ENCODE measurements at places on chromosomes 3 and 15.

GRCh38 chr3:56885453-56885852 lies 83.7 kb upstream of the ARHGEF3 start:
- no peak overlapping the region for H3K27ac ChIP-seq
- H3K36me3 ChIP-seq: no peaks in the 10 kb centered on the region
- peaks cover 25% of the 10 kb centered on the region for H3K4me1 ChIP-seq
- no peak overlapping the region for H3K4me3 ChIP-seq
- no peak for DNase-seq
- no peaks in the 10 kb centered on the region for H3K27me3 ChIP-seq

- DNase-seq: no peak
- peaks cover 13% of the 10 kb centered on the region for H3K4me1 ChIP-seq
- no peak overlapping the region for H3K4me3 ChIP-seq
- H3K27me3 ChIP-seq: no peaks in the 10 kb centered on the region
- peaks cover 9% of the 10 kb centered on the region for H3K36me3 ChIP-seq
- H3K27ac ChIP-seq: peak overlapping the region; percentile 56
Observed at GRCh38 chr15:98914626-98915025, 93.0 kb downstream of the PGPEP1L start.

- no peaks in the 10 kb centered on the region for H3K36me3 ChIP-seq
- no peak overlapping the region for H3K4me3 ChIP-seq
- H3K27ac ChIP-seq: no peak overlapping the region
- H3K4me1 ChIP-seq: no peaks in the 10 kb centered on the region
Observed at GRCh38 chr3:169501777-169502320, 161.7 kb downstream of the MECOM start.

GRCh38 chr3:117728226-117728625 lies 1018.6 kb downstream of the TUSC7 start:
- H3K27me3 ChIP-seq: no peaks in the 10 kb centered on the region
- no peaks in the 10 kb centered on the region for H3K4me1 ChIP-seq
- DNase-seq: no peak

GRCh38 chr3:186612721-186613636 lies at the start of gene AHSG:
Gene AHSG (plus strand): TSS chr3:186613060. CDS start chr3:186613142, 82 bp downstream.
- H3K36me3 ChIP-seq: no peaks in the 10 kb centered on the region
- H3K4me3 ChIP-seq: no peak within 1 kb of the TSS
- peaks cover 13% of the 10 kb centered on the region for H3K4me1 ChIP-seq
- DNase-seq: no peak
- H3K27ac ChIP-seq: peak within 1 kb of the TSS; percentile 44
- H3K27me3 ChIP-seq: peaks cover 44% of the 10 kb centered on the region

GRCh38 chr15:55457401-55458022 lies 49.2 kb downstream of the PIERCE2 start:
- H3K27ac ChIP-seq: no peak overlapping the region
- H3K4me1 ChIP-seq: no peaks in the 10 kb centered on the region
- H3K27me3 ChIP-seq: peaks cover 7% of the 10 kb centered on the region
- no peak for DNase-seq
- H3K36me3 ChIP-seq: peaks cover 6% of the 10 kb centered on the region

DNA sequence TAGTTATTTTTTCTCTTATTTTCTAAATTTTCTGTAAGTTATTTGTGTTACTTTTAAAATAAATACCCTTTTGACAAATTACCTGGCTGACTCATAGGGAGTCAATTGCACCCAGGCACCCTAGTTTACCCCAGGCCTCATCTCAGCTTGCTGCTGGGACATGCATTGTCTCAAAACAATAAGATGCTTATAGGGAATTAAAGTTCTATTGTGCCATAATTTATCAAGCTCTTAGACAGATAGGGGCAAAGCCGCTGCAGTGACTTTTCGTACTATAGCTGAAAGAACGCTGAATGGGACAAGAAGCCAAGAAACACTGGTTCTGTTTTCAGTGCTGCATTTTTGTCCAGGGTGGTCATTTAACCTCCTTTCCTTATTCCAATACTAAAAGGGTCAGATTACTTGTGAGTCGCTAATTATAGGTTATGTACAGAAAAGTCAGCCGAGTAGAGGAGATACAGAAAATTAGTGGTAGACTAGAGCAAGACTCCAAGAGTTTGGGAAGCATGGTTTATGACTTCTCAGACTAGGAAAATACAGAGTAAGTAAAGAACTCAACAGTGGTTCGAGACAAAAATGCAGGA lies 50.3 kb downstream of the EXD1 start:
- no peaks in the 10 kb centered on the region for H3K36me3 ChIP-seq
- no peak overlapping the region for H3K4me3 ChIP-seq
- peaks cover 2% of the 10 kb centered on the region for H3K4me1 ChIP-seq
- no peak for DNase-seq
- H3K27ac ChIP-seq: no peak overlapping the region

DNA sequence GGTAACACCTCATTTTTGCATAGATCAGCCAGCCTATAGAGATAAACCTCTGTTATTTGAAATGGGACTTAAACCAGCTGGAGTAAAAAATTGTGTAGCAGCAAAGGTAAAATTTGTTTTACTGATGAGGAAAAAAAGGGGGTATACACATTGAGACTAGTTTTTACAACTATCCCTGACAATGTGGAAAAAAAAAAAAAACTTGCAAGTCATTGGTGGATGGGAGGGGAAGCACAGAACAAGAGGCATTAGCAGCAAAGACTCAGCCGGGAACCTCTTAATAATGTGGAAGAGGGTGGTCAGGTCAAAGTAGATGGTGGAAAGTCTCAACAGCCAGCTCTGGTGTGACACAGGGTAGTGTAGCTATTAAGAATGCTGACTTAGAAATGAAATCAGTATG lies 14.5 kb downstream of the FBXO22 start:
- H3K27ac ChIP-seq: no peak overlapping the region
- DNase-seq: no peak

- H3K4me3 ChIP-seq: peak overlapping the region; percentile 50
- peak overlapping the region; percentile 91 for H3K27ac ChIP-seq
- peaks cover 43% of the 10 kb centered on the region for H3K4me1 ChIP-seq
- H3K27me3 ChIP-seq: no peaks in the 10 kb centered on the region
- no peak for DNase-seq
- peaks cover 39% of the 10 kb centered on the region for H3K36me3 ChIP-seq
Observed at GRCh38 chr3:16300881-16301359, 35.9 kb downstream of the OXNAD1 start.

DNA sequence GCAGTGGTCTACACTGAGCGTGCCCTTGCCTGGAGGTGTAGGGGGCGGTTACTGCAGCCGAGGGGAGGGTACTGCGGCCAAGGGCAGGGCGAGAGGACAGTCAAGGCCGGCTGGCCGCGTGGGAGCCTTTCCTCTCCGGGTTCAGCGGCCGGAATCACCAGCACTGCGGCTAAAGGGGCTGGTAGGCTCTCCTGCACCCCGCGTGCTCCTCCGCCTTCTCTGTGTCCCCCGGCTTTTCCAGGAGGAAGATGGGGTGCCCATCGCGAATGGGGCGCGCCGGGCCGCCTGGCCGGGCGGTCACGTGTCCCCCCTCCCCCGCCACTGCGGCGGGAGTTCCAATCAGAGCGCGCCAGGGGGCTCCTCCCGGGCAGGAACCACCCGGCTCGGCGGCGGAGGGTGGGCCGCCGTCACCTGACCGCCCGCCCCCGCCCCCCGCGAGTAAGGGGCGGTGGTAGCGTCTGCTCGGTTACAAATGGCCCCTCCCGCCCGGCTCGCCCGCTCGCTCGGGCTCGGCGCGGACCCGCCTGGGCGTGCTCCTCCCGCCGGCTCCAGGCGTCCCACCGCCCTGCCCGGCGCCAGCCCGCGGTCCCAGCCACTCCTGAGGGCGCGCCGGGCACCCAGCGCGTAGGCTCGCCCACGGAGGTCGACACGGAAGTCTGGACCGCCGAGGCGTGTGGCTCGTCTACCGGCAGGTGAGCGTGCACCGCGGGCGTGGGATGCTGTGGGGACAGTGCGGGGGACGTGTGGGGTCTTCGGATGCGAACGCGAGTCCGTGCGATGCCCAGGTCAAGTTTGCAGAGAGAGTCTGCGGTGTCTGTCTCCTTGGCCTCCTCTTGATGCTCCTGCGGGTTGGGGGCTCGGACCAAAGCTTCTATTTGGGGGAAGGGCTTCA lies 242.6 kb upstream of the TOPAZ1 start:
- no peaks in the 10 kb centered on the region for H3K36me3 ChIP-seq
- no peak for DNase-seq
- H3K4me3 ChIP-seq: peak overlapping the region; percentile 87
- H3K27ac ChIP-seq: peak overlapping the region; percentile 68

- H3K27ac ChIP-seq: no peak overlapping the region
- no peaks in the 10 kb centered on the region for H3K4me1 ChIP-seq
- DNase-seq: no peak
- no peaks in the 10 kb centered on the region for H3K27me3 ChIP-seq
Observed at GRCh38 chr3:155572085-155572484, 172.8 kb downstream of the PLCH1 start.

GRCh38 chr3:16305111-16305541 lies 40.1 kb downstream of the OXNAD1 start:
- peak overlapping the region; percentile 91 for H3K27ac ChIP-seq
- H3K4me3 ChIP-seq: peak overlapping the region; percentile 4
- H3K4me1 ChIP-seq: peaks cover 47% of the 10 kb centered on the region
- H3K36me3 ChIP-seq: peaks cover 71% of the 10 kb centered on the region
- DNase-seq: no peak

GRCh38 chr15:20356444-20356910 lies 185.1 kb downstream of the GOLGA6L6 start:
- DNase-seq: peak; percentile 63
- no peaks in the 10 kb centered on the region for H3K36me3 ChIP-seq
- no peak overlapping the region for H3K4me3 ChIP-seq
- peaks cover 4% of the 10 kb centered on the region for H3K27me3 ChIP-seq
- peaks cover 3% of the 10 kb centered on the region for H3K4me1 ChIP-seq

DNA sequence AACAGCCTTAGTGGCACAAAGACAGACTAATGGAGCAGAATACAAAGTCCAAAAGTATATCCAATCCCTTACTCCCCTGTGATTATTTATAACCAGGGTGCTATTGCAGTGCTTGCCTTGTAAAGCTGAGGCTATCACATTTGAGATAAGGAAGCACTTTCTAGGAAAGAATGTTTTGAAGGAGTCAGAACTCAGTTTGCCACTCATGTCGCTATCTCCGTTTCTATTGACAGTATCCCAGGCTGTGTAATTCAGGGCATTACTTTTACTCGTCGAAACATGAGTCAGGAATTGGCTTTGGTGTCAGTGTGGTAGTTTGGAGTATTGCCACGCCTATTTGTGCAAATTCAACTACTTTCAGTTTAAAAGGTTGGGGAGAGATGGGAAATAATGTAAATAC lies 78.4 kb downstream of the FBXL2 start:
- no peaks in the 10 kb centered on the region for H3K36me3 ChIP-seq
- no peaks in the 10 kb centered on the region for H3K4me1 ChIP-seq
- no peak for DNase-seq
- peaks cover 3% of the 10 kb centered on the region for H3K27me3 ChIP-seq
- H3K27ac ChIP-seq: no peak overlapping the region

- H3K36me3 ChIP-seq: no peaks in the 10 kb centered on the region
- no peak overlapping the region for H3K27ac ChIP-seq
- no peaks in the 10 kb centered on the region for H3K27me3 ChIP-seq
- no peak for DNase-seq
Observed at GRCh38 chr15:87816811-87817210, 439.7 kb downstream of the NTRK3 start.

GRCh38 chr3:64178419-64178818 lies 46.8 kb downstream of the PRICKLE2 start:
- no peak overlapping the region for H3K27ac ChIP-seq
- no peaks in the 10 kb centered on the region for H3K36me3 ChIP-seq

- no peaks in the 10 kb centered on the region for H3K27me3 ChIP-seq
- no peak overlapping the region for H3K4me3 ChIP-seq
- DNase-seq: no peak
- H3K27ac ChIP-seq: no peak overlapping the region
- no peaks in the 10 kb centered on the region for H3K4me1 ChIP-seq
Observed at GRCh38 chr3:96491868-96492267, 322.5 kb upstream of the EPHA6 start.

DNA sequence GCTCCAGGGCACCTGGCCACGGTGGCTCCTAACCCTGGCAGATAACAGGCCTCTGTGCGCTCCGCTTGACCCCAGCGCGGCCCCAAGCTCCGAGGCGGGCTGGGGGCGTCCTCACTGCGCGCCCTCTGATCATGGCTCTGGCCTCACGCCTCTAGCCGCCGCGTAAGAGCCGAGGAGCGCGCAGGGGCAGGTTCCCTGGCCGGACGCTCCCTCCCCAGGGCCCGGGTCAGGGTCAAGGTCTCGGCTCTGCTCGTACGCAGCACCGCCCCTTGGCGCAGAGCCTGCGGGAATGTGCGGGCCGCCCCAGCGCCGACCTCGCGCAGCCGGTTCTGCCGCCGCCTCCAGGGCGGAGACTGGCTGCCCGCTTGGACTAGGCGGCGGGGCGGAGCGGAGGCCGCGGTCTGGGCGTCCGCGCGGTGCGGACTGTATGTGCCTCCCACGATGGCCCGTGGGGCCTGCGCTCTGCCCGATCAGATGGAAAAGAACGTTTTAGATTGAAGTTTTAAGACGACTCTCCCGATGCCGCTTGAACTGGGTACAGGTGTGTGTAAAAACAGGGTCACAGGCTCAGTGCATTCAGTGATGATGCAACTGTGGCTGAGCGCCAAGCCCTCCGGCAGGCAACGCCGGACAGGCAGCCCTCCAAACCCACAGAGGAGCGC lies 40.8 kb downstream of the CHST14 start:
- peaks cover 31% of the 10 kb centered on the region for H3K4me1 ChIP-seq
- H3K36me3 ChIP-seq: no peaks in the 10 kb centered on the region
- peak overlapping the region; percentile 88 for H3K27ac ChIP-seq
- H3K27me3 ChIP-seq: peaks cover 33% of the 10 kb centered on the region
- H3K4me3 ChIP-seq: peak overlapping the region; percentile 91
- DNase-seq: peak; percentile 25

GRCh38 chr3:123272547-123272946 lies 70.8 kb downstream of the SEC22A start:
- peaks cover 8% of the 10 kb centered on the region for H3K4me1 ChIP-seq
- H3K27ac ChIP-seq: no peak overlapping the region
- DNase-seq: no peak
- H3K4me3 ChIP-seq: no peak overlapping the region

DNA sequence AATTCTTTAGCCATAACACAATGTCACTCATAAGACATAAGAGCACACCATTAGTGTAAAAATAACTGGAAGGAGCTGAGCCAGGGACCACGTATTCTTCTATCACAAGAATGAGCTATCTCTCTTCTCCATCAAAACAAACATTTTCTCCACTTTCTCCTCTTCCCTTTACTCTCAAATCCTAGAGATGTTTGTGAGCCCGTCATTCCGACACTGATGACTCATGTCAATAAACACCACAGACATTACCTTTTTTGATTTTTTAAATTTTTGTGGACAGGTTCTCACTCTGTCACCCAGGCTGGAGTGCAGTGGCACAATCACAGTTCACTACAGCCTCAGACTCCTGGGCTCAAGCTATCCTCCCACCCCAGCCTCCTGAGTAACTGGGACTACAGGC lies 86.6 kb downstream of the MEX3B start:
- no peaks in the 10 kb centered on the region for H3K36me3 ChIP-seq
- H3K27ac ChIP-seq: no peak overlapping the region
- H3K4me1 ChIP-seq: no peaks in the 10 kb centered on the region
- H3K27me3 ChIP-seq: no peaks in the 10 kb centered on the region

DNA sequence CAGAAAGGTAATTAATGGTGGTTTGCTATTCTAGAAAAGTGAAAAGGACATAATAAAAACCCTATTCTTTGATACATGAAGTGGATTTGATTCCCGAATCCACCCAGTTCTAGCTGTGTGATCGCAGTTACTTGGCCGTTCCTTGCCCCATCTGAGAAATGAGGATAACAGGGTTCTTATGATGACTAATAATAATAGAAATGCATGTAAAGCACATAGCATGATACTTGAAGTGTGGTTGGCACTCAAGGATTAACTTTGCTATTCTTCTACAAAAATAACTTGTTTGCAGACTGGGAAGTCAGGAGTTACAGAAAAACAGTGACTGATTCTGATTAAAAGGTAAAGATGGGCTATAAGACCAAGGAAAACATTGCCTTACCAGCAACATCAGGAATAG lies 26.8 kb downstream of the PARL start:
- peaks cover 12% of the 10 kb centered on the region for H3K4me1 ChIP-seq
- peaks cover 44% of the 10 kb centered on the region for H3K36me3 ChIP-seq
- no peak for DNase-seq
- H3K4me3 ChIP-seq: no peak overlapping the region
- H3K27ac ChIP-seq: no peak overlapping the region
- H3K27me3 ChIP-seq: no peaks in the 10 kb centered on the region

All from stimulated activated naive B cell treated with anti-CD40 and anti-IgM and Interleukin-4, amounts not matched to agents 10 μg/mL and 1 μg/mL and 100 μg/mL, for 72 hours (primary cell).